ENCODE measurements at places on chromosomes 5 and 9.

DNA sequence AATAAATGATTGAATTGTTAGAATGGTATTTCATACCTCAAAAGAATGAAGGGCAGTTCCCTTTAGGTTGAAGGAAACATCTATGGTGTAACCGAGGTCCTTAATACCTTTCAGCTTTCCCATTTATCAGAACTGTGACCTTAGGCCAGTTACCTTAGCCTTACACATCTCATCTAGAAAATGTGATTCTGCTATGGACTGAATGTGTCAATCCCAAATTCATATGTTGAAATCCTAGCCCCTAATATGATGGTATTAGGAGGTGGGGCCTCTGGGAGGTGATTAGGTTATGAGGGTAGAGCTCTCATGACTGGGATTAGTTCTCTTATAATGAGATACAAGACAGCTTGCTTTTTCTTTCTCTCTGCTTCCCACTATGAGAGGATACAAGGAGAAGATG lies 441.9 kb downstream of the PLK2 start:
- no peak for DNase-seq

GRCh38 chr9:98456156-98456613 lies 200.7 kb upstream of the TBC1D2 start:
- DNase-seq, result no peak

GRCh38 chr5:52725808-52726207 lies 61.9 kb upstream of the ITGA1 start:
- no peak for DNase-seq

- no peak for DNase-seq
These were observed at the start of gene FBN2 for GRCh38 chr5:128538000-128538249. Gene FBN2 (minus strand): TSS chr5:128538245. CDS start chr5:128537603, 642 bp downstream.

- DNase-seq, result no peak
These were observed 6.8 kb downstream of the CENPK start for GRCh38 chr5:65556181-65556580.

GRCh38 chr9:88184976-88185375 lies 46.7 kb upstream of the SPATA31C2 start:
- no peak for DNase-seq

Data from NCI-H510A treated with DMSO at 0.1 percent for 48 hours (cell line).